ENCODE measurements at places on chromosomes 16 and 17.

DNA sequence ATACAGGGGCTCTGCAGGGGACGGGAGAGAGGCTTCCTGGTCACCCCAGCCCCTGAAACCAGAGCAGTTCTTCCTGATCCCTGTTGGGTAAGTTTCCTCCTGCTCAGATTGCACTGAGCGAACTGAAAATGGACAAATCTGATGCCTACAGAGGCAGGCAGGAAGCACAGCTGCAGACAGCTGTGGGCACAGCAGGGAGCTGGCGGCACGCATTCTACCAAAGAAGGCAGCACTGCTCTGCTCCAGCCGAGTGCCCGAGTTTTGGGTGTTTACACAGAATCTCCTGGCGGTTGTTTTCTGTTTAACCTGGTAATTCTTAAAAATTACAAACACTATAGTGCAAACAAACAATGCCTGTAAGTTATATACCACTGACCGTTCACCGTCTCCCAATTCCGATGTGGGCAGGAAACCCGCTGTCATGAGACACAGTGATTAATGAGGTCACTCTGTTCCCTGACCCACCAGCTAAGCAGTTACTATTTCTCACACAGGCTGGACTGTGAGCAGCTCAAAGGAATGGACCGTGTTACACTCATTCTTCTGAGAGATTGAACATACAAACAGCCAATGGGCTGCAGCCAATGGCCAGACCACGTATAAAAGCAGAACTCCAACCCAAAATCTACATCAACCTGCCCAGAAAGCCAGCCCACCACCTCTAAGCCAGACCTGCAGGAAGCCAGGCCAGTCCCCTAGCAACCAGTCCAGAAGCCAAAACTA lies 25.5 kb downstream of the NSMCE1 start:
- DNase-seq = no peak

DNA sequence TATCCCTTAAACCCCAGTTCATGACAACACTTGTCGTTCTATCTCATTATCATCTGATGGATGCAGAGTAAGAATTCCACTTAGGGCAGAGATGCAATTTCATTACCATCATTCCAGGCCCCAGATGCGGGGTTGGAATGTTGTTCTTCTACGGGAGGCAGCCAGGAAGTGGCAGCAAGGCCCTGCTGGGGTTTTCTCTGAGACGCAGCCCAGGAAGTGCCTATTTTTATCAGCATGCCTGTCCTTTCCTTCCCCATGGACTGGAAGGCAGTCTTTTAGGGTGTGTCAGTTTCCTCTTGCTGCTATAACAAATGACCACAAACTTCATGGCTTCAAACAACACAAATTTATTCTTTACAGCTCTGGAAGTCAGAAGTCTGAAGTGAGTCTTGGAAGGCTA lies 246.6 kb upstream of the DYNLRB2 start:
- DNase-seq = no peak

GRCh38 chr16:72311426-72311825 lies 139.5 kb upstream of the PMFBP1 start:
- no peak for DNase-seq

DNA sequence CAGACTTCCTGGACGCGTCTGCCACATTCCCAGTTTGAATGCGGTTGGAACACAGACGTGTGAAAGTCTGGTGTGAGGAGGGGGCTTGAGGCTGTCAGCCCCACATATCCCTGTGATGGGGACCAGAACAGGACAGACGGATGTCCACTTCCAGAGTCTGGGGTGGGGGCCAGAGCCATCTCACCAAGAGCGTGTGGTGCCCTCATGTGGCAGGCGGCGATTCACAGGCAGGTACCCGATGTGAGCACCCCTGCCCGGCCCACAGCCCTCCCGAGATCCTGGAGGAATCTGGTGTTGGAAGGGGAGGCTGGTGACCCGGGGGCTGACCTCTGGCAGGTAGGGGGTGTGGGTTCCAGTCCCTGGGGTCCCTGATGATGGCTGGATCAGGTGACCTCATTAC lies 51.5 kb downstream of the ENGASE start:
- DNase-seq = no peak

DNA sequence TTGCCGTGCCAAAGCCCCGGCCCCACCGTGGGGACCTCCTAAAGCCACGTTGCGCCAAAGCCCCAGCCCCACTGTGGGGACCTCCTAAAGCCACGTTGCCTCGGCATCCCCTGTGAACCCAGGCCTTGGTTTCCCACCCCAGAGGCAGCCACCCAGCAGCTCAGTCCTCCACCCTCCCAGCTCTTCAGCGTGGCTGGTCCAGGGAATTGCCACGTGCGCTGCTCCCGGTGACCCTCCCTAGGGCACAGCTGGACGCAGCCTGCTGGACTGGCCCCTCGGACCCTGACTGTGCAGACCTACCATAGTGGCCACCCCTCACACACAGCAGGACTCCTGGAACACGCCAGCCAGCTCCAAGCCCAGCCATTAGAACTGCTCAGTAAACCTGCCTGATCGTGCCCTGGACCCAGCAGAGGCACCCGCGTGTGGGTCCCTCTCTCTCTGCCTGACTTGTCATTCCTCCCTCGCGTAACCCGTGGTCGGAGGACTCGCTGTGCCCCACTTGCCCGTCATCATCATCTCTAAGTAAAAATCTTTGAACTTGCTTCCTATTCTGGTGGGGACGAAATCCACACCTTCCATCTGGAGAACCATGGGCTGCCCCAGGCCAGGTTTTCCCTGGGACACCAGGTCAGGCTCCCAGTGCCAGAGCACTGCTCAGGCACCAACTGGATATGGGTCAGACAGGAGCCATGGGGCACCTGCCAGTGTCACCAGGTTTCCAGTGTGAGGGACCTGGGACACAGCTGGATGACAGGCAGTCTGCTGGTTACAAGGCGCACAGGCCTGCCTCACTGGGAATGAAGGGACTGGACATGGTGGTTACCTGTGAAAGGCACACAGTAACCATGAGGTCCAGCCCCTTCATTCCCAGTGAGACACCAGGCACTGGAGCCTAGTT lies 5.6 kb downstream of the CIAO3 start:
- no peak for DNase-seq

DNA sequence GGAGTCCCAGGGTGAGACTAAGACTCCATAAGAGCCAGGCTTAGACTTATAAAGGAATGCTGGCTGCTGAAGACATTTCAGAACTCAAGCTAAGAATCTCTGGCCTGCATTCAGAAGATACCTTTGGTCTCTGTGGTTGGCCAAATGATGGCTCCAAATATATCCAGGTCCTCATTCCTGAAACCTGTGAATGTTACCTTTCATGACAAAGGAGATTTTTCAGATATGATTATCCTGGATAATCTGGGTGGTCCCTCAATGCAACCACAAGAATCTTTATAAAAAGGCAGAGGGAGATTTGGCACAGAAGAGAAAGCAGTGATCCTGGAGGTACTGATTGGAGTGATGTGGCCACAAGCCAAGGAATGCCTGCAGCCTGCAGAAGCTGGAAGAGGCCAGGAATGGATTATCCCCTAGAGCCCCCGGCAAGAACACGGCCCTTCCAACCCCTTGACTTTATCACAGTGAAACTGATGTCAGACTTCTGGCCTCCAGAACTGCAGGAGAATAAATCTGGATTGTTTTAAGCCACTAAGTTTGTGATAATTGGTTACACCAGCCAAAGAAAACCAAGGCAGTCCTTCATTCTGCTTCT lies 253.3 kb downstream of the SLC39A11 start:
- DNase-seq = no peak

DNA sequence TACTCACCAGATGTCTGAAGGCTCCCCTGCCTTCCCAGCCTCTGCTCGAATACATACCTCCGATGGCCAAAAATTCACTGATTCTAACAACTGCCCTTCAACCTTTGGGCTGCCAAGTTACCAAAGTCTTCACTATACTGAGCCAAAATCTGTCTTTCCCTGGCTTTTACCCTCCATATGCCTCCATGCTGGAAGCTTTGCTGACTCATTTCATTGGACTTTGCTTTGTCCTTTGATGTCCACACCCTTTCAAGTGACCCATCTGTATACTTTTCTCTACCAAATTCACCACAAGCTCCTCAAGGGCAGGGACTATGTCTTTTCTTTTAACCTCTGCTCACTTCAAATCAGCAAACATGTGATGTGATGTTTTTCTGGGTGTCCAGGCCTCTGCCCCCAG lies 21.0 kb upstream of the MTMR4 start:
- DNase-seq = peak; percentile 38

- no peak for DNase-seq
Measured at GRCh38 chr16:24088767-24089166, 167.4 kb upstream of the CACNG3 start.

DNA sequence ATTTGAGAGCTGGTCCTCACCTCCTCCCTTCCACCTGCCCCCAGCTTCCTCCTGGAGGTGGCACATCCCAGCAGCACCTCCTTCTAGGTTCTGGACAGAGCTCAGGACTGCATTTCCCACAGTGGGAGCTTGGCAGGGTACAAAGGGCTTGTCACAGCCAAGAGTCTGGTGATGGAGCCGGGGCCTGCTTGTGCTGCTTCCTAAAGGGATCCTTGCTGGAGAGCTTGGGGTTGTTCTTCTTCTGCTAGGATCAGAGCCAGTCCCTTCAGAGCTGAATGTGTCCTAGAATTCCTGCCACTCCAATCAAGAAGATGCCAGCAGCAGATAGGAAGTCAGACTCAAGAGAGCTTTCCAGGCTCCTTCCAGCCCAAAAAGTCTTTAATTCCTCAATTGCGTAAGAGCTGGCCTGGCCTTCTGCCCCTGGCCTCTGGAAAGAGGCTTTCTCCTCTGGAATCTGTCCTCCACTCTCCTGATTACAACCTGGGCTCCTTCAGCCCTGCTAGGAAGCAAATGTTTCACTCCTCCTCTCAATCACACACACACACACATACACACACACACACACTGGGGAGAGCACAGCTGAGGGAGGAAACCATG lies 4.4 kb downstream of the CD300E start:
- no peak for DNase-seq

DNA sequence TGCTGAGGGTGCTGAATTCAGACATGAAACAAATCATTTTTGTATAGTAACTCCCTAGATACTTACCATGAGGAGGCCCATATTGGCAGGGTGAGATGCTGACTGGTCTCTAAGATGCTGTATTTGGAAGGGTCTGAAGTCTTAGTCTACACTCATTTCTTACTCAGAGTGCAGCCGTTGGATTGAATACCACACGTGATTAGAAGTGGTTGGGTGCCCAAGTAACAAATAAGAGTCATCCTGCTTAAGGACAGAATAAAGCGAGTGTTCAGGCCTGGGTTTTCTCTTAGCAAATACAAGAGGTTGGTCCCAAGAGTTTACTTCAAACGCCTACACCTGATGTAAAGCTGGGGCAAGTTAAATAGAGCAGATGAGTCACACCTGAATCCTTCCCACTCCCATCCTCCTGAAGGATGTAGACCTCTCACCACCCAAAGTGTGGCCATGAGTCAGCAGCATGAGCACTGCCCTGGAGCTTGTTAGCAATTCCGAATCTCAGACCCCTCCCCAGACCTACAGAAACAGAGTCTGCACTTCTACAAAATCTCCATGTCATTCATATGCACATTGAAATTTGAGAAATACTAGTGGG lies 284.6 kb upstream of the CDH5 start:
- DNase-seq = peak; percentile 9

GRCh38 chr17:82865774-82866395 lies 26.1 kb upstream of the ZNF750 start:
- DNase-seq = no peak

DNA sequence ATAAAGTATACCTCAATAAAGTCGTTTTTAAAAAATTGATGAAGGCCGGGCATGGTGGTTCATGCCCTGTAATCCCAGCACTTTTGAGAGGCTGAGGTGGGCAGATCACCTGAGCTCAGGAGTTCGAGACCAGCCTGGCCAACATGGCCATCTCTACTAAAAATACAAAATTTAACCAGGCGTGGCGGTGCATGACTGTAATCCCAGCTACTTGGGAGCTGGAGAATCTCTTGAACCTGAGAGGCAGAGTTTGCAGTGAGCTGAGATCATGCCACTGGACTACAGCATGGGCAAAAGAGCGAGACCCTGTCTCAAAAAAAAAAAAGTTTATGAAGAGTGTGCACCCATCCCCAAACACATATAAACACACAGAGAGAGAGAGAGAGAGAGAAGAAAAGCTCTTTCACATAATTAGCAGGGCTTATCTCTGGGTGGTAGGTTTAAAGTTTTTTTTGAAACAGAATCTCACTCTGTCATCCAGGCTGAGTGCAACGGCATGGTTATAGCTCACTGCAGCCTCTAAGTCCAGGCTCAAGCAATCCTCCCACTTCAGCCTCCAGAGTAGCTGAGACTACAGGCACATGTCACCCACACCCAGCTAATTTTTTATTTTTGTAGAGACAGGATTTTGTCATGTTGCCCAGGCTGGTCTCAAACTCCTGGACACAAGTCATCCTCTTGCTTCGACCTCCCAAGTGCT lies 3.0 kb downstream of the SREBF1 start:
- no peak for DNase-seq

DNA sequence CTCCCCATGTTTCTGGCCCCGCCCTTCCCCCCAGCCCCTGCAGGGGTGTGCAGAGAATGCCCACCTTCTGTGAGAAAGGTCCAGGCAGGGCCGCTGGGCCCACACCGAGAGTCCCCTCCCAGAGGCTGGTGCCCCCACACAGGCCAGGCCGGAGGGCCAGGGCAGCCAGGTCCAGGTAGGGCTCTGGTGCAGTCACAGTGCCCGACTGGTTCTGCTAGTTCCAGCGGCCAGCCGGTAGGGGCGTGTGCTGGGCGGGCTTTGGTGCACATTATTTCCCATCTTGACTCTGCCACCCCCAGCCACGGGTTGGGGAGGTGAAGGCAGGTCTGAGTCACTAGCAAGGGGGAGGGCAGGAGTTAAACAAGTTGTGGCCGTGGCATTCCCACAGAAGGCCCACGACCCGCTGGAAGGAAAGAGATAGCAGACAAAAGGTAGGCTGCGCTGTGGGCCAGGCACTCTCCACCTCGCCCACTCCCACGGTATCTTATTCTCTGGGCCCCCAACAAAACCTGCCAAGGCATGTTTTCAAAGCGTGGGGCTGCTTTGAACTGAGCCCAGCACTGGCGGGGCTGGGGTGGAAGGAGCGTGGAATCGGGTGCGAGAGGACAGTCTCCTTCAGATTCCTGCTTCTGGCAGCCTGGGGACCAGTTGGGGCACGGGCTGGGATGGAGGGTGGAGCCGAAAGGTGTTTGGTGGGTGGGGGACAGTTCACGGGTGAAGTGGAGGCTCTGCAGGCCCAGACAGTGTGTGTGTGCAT lies 1.9 kb downstream of the EPN3 start:
- DNase-seq = peak; percentile 84

DNA sequence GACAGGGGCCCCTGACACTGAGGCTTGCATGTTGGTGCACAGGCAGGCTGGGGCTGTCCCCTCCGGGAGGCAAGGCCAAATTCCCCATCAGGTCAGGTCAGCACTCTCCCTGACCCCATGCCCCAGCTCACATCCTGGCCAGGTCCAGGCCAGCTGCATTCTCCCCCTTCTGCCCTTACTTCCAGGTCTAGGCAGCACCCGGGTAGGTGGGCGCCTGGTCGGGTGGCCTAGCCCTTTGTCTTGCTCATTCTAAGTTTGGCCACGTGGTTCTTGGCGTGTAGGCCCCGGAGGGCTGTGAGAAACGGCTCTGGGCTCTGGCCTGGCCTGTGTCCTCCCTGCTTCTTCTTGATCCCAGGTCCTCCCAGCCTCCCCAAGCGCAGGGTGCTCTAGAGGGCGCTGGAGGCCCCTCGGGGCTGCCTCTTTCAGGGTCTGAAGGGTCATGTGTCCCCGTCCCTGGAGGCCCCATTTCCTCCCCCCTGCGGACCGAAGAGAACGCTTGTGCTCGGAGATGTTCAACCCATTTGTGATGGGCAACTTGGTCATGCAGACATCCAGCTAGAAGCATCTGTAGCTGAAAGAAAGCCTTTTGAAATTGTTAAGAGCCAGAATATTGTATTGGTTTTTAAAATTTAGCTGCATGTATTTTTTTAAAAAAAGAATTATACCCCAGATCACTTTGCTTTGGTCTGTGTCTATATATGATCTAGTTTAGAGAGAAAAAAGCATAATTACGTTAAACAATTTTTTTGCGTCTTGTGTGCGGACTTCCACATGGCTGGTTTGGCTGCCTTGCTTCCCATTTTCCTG lies 6.7 kb downstream of the BAHCC1 start:
- DNase-seq = peak; percentile 49

Data from DMS53 (cell line).